ENCODE measurements at places on chromosomes 11 and 22. TPM values are rescaled to one million over a fixed set of nuclear protein-coding genes. Genes with fewer than 3 reads are reported as not detected.

VSTM5 gene
- total RNA-seq, result not detected

DNA sequence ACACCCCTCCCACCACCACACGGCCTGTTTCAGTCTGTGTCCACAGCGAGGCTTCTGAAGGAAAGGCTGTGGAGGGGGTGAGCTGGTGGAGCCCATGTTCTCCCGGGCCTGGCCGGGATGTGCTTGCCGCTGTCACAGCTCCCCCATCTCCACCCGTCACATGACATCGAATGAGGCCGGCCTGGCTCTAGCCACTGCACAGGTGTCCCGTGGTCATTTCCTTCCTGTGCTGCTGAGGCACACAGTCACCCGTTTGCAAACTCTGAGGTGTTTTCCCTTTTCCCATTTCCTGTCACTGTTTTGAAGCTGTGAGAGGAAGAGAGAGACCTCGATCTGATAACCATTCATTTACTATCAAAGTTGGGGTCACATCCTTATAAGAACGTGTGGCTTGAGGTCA lies 55.7 kb upstream of the CLDN5 start:
- peak; percentile 27 for DNase-seq
- H3K27ac ChIP-seq, result peak overlapping the region; percentile 75
- peaks cover 32% of the 10 kb centered on the region for H3K4me1 ChIP-seq
- peaks cover 21% of the 10 kb centered on the region for H3K27me3 ChIP-seq
- no peaks in the 10 kb centered on the region for H3K36me3 ChIP-seq

GRCh38 chr22:48669986-48670716 lies 1157.5 kb downstream of the BRD1 start:
- H3K36me3 ChIP-seq, result no peaks in the 10 kb centered on the region
- H3K4me1 ChIP-seq, result no peaks in the 10 kb centered on the region
- DNase-seq, result no peak
- no peak overlapping the region for H3K4me3 ChIP-seq
- no peak overlapping the region for H3K27ac ChIP-seq

GRCh38 chr22:47176573-47177333 lies 414.3 kb downstream of the TBC1D22A start:
- no peak overlapping the region for H3K4me3 ChIP-seq
- H3K27me3 ChIP-seq, result no peaks in the 10 kb centered on the region
- H3K27ac ChIP-seq, result no peak overlapping the region
- peaks cover 19% of the 10 kb centered on the region for H3K4me1 ChIP-seq
- H3K36me3 ChIP-seq, result peaks cover 15% of the 10 kb centered on the region
- no peak for DNase-seq

DNA sequence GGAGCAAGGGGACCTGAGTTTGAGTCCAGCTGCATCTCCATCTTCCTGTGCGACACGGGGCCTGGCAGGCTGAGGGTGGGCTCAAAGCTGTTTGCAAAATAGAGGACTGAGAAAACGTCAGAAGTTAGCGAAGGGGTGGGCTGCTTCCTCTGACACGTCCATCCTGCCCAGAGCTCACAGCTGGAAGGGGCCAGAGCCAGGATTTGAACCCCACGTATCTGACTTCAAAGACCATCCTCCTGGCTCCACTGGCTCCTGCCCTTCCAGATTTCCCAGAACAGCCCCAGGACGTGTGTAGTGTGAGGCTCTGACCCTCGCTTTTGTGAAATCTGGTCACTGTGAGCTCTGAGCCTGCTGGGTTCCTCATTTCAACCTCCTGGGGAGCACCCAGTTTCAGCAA lies 56.3 kb downstream of the CD82 start:
- H3K27ac ChIP-seq, result no peak overlapping the region
- H3K36me3 ChIP-seq, result peaks cover 15% of the 10 kb centered on the region
- H3K27me3 ChIP-seq, result no peaks in the 10 kb centered on the region
- no peak overlapping the region for H3K4me3 ChIP-seq

GRCh38 chr11:78542007-78542406 lies 32.7 kb downstream of the NARS2 start:
- H3K27me3 ChIP-seq, result no peaks in the 10 kb centered on the region
- no peaks in the 10 kb centered on the region for H3K36me3 ChIP-seq
- H3K4me3 ChIP-seq, result no peak overlapping the region
- no peak for DNase-seq
- peaks cover 19% of the 10 kb centered on the region for H3K4me1 ChIP-seq

POU2AF2 gene
- total RNA-seq, result not detected

GRCh38 chr11:11789735-11790369 lies 51.9 kb upstream of the USP47 start:
- no peaks in the 10 kb centered on the region for H3K36me3 ChIP-seq
- no peaks in the 10 kb centered on the region for H3K27me3 ChIP-seq
- no peak overlapping the region for H3K27ac ChIP-seq
- DNase-seq, result no peak

GRCh38 chr11:70077411-70078094 lies 564 bp upstream of the ANO1 start:
- peaks cover 35% of the 10 kb centered on the region for H3K4me1 ChIP-seq
- DNase-seq, result no peak
- H3K27ac ChIP-seq, result peak overlapping the region; percentile 72
- peaks cover 79% of the 10 kb centered on the region for H3K27me3 ChIP-seq
- peak overlapping the region; percentile 61 for H3K4me3 ChIP-seq

- H3K27me3 ChIP-seq, result peaks cover 73% of the 10 kb centered on the region
- no peak for DNase-seq
- no peak overlapping the region for H3K27ac ChIP-seq
- H3K36me3 ChIP-seq, result no peaks in the 10 kb centered on the region
These were observed 41.6 kb upstream of the ISX start for GRCh38 chr22:35024364-35024692.

ESRRA gene
- total RNA-seq, result 213 TPM

TEX54 gene
- total RNA-seq, result not detected

SPI1 gene
- 8.3 TPM for total RNA-seq

- no peak overlapping the region for H3K4me3 ChIP-seq
- DNase-seq, result no peak
- H3K4me1 ChIP-seq, result peaks cover 5% of the 10 kb centered on the region
- no peaks in the 10 kb centered on the region for H3K27me3 ChIP-seq
- no peaks in the 10 kb centered on the region for H3K36me3 ChIP-seq
These were observed 36.1 kb downstream of the CCDC90B start for GRCh38 chr11:83249972-83250593.

GRCh38 chr11:119380160-119380826 lies 1.2 kb downstream of the USP2 start:
- H3K27me3 ChIP-seq, result peaks cover 1% of the 10 kb centered on the region
- no peak for DNase-seq
- peak overlapping the region; percentile 95 for H3K27ac ChIP-seq

PSMC3 gene
- 146 TPM for total RNA-seq

LRP4 gene
- total RNA-seq, result 22.0 TPM

DERL3 gene
- total RNA-seq, result 2.0 TPM

DNA sequence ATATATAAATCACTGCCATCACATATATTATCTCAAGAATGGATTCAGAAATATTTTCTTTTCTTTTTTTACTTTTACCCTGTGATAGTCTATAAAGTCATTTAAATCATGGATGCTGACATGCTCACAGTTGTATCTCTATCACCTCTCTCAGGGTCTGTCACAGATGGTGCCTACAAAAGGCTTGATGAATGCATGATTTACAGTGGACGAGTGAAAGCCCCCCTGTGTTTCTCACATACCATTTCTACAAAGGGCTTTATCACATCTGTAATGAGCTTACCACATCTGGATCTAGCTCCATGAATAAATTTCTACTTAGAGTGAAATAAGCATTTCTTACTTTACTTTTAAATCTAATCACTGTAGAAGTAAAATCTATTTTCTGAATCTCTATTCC lies 121.4 kb upstream of the CARD18 start:
- H3K4me1 ChIP-seq, result no peaks in the 10 kb centered on the region
- no peaks in the 10 kb centered on the region for H3K36me3 ChIP-seq
- no peak for DNase-seq
- no peak overlapping the region for H3K27ac ChIP-seq
- no peaks in the 10 kb centered on the region for H3K27me3 ChIP-seq

DNA sequence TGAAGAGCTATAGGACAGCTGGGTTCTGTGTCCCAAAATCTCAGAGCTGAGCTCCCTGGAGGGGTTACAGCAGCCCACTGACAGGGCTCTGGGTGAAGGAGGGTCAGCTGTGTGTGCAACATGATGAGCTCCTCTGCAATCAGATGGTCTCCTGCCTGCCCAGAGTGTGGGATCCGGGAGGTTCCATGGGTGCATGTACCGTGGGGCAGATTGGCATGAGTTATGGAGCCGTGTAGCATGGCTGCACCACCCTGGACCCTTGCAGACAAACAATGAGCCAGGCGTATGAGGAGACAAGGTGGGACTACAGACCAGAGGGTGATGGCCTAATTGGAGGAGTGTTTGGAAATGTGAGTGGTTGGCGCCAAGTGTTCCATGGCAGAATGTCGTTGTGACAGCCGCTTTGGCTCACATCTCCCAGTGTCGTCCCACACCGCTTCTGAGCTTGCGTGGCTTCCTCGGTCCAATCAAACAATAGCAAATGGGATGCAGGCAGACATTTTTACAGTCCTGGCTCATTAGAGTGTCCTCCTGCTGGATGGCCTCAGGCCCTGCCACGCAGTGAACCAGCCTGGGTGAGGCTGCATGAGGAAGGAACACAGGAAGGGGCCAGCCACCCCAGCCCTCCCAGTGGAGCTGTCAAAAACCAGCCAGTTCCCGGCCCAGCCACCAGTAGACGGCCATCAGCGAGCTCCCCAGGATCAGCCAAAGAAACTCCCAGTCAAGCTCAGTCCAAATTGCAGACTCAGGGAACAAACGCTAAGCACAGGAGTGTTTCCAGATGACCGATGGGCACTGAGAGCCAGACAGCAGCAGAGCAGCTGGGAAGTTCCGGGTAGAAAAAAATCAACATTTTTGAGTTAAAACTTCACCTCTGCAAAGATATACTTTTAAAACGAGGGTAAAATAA lies 1066.9 kb downstream of the BRD1 start:
- H3K4me1 ChIP-seq, result no peaks in the 10 kb centered on the region
- no peak overlapping the region for H3K27ac ChIP-seq
- no peak for DNase-seq

DNA sequence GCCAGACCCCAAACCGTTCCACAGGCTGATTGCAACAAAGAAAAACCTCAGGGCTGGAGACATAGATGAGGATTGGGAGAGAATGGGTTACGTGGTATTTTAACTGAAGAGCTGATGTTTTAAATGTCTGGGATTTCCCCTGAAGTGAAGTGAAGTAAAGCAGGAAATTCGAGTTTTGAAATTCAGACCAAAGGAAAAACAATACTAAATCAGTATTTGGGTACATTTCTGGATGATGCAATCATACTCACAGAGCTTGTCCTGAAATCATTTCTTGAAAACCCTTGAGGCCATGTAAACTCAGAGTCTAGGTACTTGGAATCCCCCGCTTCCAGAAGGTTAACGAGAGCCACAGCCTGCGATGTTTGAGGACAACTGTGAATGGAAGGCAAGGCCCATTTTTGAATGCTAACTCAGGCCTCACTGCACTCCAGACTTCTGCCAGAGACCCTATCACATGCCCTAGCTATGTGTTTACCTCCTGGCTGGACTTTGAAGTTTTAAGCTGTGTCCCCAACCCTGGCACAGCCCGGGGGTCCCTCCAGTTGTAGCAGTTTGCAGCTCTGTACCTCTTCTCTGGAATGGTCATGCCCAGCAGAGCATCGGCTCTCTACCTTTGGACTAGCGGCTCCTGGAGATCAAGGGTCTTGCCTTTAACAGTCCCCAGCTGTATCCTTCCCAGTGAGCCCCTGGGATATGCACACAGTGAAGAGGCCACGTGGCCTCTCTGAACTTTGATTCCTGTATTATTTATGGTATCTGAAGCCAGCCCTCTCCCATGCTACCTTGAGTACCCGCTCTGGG lies 5.4 kb upstream of the FTH1 start:
- peak overlapping the region; percentile 38 for H3K4me3 ChIP-seq
- no peak for DNase-seq
- peak overlapping the region; percentile 100 for H3K27ac ChIP-seq
- no peaks in the 10 kb centered on the region for H3K27me3 ChIP-seq
- peaks cover 93% of the 10 kb centered on the region for H3K4me1 ChIP-seq

DDTL gene
- total RNA-seq, result 1.5 TPM

- no peak overlapping the region for H3K4me3 ChIP-seq
- DNase-seq, result no peak
- H3K27me3 ChIP-seq, result no peaks in the 10 kb centered on the region
- no peaks in the 10 kb centered on the region for H3K36me3 ChIP-seq
- H3K27ac ChIP-seq, result no peak overlapping the region
These were observed 109.8 kb downstream of the CD44 start for GRCh38 chr11:35248558-35249323.

GRCh38 chr11:72072348-72072747 lies 8.0 kb downstream of the NUMA1 start:
- peaks cover 44% of the 10 kb centered on the region for H3K4me1 ChIP-seq
- DNase-seq, result no peak
- no peaks in the 10 kb centered on the region for H3K27me3 ChIP-seq
- H3K4me3 ChIP-seq, result no peak overlapping the region
- peaks cover 7% of the 10 kb centered on the region for H3K36me3 ChIP-seq

- no peaks in the 10 kb centered on the region for H3K27me3 ChIP-seq
- H3K27ac ChIP-seq, result no peak overlapping the region
- H3K4me3 ChIP-seq, result no peak overlapping the region
- H3K36me3 ChIP-seq, result no peaks in the 10 kb centered on the region
These were observed 32.2 kb downstream of the LIMK2 start for GRCh38 chr22:31244046-31244942.

LRRC4C gene
- total RNA-seq, result 0.41 TPM

- no peak overlapping the region for H3K4me3 ChIP-seq
- DNase-seq, result no peak
- no peaks in the 10 kb centered on the region for H3K27me3 ChIP-seq
- H3K36me3 ChIP-seq, result no peaks in the 10 kb centered on the region
- H3K27ac ChIP-seq, result no peak overlapping the region
These were observed 270.9 kb downstream of the TTC28 start for GRCh38 chr22:28408709-28409108.

DNA sequence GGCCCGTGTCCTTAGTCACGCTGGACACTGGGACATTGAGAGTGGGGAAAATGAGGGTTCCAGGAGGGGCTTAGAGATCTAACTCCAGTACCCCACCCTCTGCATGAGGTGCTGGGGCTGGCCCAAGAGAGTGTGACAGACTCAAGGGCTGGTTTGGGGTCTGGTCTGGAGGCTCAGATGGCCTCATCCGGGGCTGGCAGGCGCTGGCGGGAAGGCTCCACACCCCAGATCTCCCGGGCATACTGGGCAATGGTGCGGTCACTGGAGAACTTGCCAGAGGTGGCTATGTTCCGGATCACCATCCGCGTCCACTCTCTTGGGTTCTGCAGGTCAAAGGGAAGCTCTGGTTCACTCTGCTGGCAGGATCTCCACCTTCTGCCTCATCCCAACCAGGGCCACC lies 2.5 kb upstream of the RASGRP2 start:
- peak overlapping the region; percentile 99 for H3K27ac ChIP-seq
- H3K4me1 ChIP-seq, result peaks cover 47% of the 10 kb centered on the region
- H3K27me3 ChIP-seq, result no peaks in the 10 kb centered on the region
- no peak for DNase-seq

GRCh38 chr11:6321356-6321755 lies 1.1 kb upstream of the CAVIN3 start:
- H3K4me3 ChIP-seq, result peak overlapping the region; percentile 86
- H3K36me3 ChIP-seq, result no peaks in the 10 kb centered on the region
- H3K27ac ChIP-seq, result peak overlapping the region; percentile 100
- peaks cover 68% of the 10 kb centered on the region for H3K4me1 ChIP-seq
- no peaks in the 10 kb centered on the region for H3K27me3 ChIP-seq
